ENCODE measurements at places on chromosomes 11 and 22.
A peak's percentile ranks its signal among the peaks of the same experiment; 100 is the strongest.

GRCh38 chr22:43995057-43995685 is 28.9 kb upstream of the PARVB start:
- DNase-seq: no peak

DNA sequence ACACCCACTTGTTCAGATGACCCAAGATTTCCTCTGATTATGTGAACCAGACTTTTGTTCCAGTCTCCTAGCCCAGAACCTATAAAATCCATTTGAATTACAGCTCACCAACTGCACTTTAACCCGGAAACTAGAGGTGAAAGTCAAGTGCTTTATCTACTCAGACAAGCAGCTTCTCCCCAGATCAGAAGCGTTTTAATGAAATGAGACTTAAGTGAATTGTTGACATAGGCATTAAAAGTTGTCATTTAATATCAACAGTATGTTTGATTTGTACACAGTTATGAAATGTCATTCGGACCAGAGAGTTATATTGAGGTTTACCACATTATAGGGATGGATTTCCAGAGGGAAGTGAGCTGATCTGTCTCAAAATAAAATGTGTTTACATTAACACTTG is 52.0 kb downstream of the CADM1 start:
- no peak for DNase-seq

- no peak for DNase-seq
These were observed 1.9 kb downstream of the SAC3D1 start for GRCh38 chr11:65042891-65043290.

DNA sequence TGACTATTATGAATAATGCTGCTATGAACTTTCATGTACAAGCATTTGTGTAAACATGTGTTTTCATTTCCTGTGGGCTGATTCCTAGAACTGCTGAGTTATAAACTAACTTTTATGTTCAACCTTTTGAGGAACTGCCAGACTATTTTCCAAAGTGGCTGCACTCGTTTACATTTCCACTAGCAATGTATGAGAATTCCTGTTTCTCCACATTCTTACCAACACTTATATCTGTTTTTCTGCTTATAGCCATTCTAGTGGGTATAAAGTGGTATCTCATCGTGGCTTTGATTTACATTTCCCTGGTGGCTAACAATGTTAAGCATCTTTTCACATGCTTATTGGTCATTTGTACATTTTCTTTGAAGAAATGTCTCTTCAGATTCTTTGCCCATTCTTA is 35.2 kb upstream of the SCUBE2 start:
- DNase-seq: no peak

GRCh38 chr11:105718641-105719040 is 108.8 kb downstream of the GRIA4 start:
- no peak for DNase-seq

- no peak for DNase-seq
These were observed 54.5 kb upstream of the RASD2 start for GRCh38 chr22:35486116-35486631.

DNA sequence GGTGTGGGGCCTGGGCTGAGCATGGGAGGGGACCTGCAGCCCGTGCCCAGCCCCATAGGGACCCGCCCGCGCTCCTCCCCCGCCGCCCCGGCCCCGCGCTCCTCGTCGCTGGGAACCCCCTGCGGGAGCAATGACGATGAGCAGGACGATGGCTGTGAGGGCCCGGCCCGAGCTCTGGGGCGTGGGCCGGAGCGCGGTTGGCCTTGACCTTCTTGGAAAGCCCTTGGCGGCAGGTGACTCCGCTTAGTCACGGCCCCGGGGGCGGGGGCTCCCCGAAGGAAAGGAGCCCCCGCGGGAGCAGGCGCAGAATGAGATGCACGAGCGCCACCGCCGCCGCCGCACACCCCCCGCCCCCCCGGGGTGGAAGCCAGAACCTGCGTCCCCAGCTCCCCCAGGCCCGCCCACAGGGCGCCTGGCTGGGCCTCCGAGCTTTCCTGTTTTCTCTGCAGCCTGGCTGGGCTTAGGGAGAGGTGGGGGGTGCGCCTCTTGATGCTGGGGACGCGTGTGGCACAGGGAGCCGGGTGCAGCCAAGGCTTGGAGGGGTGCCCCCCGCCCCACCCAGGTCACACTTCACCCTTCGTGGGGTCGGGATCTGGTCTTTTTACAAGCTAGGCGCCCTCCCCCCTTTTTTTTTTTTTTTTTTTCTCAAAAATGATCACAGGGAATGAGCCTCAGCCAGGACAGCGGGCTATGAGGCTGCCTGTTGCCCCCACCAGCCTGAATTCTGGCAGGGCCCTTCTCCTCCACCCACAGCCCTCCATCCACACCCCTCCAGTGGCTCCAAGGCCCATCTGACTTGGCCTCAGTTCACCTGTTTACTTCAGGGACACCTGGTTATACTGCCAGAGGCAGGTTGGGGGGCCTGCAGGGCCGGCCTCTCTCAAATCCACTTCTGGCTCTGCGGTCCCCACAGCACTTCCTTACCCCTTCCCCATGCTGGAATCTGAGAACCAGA is 17.9 kb downstream of the CRELD2 start:
- peak; percentile 35 for DNase-seq

DNA sequence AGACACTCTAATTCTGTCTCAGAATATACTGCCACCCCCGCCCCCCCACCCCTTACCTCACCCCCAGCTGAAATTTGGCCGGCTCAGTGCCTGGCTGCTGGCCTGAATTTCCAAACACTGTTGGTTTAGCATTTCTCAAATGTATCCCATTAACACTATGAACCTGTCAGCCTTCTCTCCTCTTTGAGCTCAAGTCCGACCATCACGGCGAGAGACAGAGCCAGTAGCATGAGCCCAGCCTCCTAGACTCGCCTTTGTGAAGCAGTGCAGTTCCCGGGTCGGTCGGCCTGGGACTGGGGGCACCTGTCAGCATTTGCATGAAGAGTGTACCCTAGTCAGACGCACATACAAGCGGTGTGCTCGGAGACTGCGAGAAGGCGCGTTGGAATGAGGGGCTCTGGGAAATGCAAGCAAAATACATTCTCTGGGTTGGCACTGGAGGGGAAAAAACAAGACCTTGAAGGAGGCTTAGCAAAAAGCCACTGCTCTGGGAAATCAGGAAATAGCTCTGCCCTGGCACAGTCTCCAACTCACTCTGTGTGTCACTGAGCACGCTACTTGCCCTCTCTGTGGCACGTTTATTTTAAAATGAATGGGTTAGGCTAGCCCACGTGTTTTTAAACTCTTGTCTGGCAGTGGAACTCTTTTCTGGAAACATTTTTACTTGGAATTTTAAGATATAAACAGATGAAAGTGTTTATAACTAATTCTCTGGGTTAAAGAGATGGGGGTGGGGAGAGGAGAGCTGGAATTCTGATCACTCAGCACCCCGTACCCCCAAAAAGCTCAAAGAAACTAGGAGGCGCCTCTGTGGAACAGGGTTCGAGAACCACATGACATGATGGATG is 108.3 kb downstream of the TIMP3 start:
- DNase-seq: no peak

DNA sequence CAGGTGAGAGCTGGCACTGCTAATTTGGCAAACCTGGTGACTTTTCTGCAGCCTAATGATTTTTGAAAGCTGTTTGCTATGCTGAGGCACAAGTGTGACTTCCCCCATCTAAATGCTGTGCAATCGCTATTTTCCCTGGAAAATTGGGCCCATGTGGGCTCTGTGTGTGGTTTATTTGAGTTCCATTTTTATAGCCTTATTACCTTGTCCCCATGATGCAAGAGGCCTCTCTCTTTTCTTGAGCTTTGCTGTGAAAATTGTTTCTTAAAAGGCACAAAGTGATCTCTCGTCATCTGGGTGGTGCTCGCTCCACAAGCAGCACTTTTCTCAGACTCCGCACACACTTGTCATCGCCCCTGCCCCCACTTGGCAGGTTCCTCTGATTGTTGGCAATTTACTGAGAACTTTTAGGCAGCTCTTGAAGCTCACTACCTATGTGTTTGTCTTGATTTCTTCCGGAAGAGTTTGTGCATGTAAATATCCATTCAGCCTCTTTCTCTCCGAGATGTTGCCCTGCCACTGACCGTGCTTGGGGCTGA is 24.9 kb downstream of the BMAL1 start:
- no peak for DNase-seq

- no peak for DNase-seq
These were observed 39.9 kb upstream of the MYO18B start for GRCh38 chr22:25702040-25702439.

- DNase-seq: no peak
These were observed 1318.9 kb downstream of the LRRC4C start for GRCh38 chr11:40140560-40140959.

Measured in HEK293T (cell line).